Lung (tissue), 17 donors: ENCODE measurements at places on chromosomes 7 and 10. TPM values are rescaled to one million over a fixed set of nuclear protein-coding genes. Genes with fewer than 3 reads are reported as not detected.

The SPDYE16 gene
- 0.28 TPM for total RNA-seq

The PAPOLB gene
- total RNA-seq: 1.9 TPM

DNA sequence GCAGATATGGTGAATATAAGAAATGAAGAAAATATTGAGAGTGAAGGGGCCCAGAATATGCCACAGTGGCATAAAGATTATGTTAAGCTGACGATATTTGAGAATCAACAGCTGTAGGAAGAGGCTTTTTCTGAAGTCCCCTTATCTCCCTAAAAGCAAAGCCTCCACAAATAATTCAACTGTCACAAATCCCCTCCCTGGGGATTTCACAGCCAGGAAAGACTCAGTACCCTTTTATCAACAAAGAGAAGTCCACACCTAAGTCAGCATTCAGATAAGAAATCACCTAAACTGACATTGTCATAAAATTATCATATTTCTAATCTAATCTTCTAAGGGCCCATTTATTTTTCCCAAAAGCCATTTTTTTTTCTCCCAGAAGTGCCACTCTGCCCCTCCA lies 284.9 kb upstream of the VWC2 start:
- no peak for DNase-seq

GRCh38 chr10:131983780-131984179 lies 2.1 kb upstream of the BNIP3 start:
- no peak for DNase-seq

GRCh38 chr7:116698930-116699721 lies 27.1 kb downstream of the MET start:
- no peak for DNase-seq

- no peak for DNase-seq
These were observed 200.1 kb downstream of the SKAP2 start for GRCh38 chr7:26664274-26664673.

The PDE6C gene
- total RNA-seq: not detected

DNA sequence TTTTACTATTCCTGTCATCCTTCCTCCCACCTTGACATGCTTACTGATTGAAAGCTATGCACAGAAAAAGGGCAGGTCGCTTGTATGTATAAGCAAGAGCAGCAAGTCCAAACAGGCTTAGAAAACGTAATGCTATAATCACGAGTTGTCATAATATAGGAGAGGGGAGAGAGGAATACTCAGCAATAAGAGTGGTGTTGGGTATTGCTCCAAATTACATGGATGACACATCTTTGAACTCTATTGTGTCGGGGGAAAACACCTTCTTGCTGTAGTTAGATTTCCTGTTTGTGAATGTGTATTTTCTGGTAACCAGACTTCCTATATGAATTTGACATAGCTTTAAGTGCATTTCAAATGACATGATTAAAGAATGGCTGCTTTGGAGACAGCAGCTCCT lies 7.5 kb downstream of the MET start:
- no peak for DNase-seq

DNA sequence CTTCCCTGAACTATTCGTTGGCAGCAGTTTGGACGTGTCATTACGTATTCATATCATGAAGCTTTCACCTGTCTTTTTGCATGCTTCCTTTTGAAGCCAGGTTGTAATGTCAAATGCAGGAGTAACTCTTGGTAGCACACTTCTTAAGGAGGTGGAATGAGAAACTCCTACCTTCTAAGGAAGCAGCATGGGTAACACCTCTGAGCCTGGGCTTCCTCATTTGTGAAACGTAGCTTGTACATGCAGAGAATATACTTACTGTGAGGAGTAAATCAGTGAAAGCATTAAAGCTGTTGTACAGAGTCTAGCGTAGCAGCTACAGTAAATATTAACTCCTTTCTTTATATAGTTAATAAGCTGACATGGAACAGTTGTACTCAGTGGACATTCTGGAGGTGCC lies 21.1 kb downstream of the CUL1 start:
- DNase-seq: no peak

- DNase-seq: no peak
These were observed 336.4 kb upstream of the ZMIZ1 start for GRCh38 chr10:78732381-78732780.

GRCh38 chr10:30967650-30968410 lies 63.8 kb downstream of the ZNF438 start:
- DNase-seq: peak; percentile 68

GRCh38 chr10:105868935-105869334 lies 1227.8 kb downstream of the SORCS3 start:
- peak; percentile 28 for DNase-seq
